ENCODE measurements at places on chromosomes 4 and X.
A peak's percentile ranks its signal among the peaks of the same experiment; 100 is the strongest.

DNA sequence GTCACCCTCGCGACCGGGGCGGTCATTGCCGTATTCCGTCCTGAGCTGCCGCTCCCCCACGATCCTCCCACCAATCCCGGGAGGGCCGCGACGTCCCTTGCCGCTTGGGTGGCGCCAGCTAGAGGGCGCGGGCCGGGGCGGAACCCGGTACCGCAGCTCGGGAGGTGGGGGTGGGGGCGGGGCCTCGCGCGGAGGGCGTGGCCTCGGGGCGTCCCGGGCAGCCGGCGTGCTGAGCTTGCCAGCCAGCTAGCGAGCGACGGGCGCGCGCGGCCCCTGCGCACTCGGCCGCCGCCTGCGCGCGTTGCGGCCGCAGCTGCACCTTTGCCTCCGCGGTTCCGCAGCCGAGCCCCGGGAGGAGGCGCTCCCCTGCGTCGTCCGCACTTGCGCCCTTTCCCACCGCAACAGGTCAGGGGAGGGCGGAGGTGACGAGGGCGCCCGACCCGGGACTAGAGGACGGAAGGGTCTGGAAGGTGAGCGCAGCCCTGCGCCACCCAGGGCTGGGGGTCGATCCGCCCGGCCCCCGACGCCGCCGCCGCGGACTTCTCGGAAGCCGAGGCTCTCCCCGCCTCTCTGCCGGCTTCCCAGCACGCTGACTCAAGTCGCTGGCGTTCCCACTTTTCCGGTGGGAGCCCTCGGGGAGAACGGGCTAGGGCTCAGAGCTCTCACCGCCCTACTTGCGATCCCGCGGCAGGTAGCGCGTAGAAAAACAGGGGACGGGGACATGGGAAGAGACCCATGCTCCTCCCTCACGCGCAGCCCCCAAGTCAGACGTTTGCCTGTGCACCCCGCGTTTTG, at the start of gene AFF1:
AFF1 (plus strand) TSS at position 241 of the 795 bp plus-strand sequence. CDS start 13,523 bp downstream, outside the sequence.
- DNase-seq = peak; percentile 95

- DNase-seq = no peak
These were observed 25.0 kb downstream of the FLNA start for GRCh38 chrX:154349359-154349935.

DNA sequence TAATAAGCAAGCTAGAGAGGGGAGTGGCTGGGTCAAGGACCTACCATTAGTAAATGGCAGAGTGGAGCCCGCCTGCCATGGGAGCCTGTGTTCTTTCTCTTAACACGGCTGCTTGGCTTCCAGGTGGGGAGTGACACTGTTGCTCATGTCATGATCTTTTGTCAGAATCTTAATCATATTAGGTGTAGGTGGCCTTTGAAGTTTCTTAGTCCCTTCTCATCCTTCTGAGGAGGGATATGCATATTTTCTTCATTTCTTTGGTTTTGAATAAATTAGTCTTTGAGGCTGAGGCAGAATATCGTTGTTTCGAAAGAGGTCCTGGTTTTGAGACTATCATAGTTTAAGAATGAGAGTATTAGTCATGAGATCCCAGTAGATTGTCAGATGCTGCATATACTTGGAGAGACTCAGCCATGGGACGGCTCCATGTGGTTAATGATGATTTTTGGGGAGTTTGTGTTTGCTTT, 28.9 kb downstream of the SNX25 start:
- DNase-seq = peak; percentile 43

DNA sequence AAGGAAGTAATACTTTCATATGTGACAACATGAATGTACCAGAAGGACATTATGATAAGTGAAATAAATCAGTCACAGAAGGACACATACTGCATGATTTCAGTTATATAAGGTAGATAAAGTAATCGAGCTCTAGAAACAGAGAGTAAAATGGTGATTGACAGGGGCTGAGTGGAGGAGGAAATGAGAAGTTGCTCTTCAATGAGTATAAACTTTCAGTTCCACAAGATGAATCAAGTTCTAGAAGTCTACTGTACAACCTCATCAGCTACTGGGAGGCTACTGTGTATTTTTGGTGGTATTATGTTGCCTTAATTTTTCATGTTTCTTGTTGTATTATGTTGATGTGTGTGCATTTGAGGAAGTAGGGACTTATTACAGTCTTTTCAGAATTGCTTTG, 270.9 kb upstream of the GRIA3 start:
- no peak for DNase-seq

- DNase-seq = no peak
These were observed 113.3 kb downstream of the SLIT2 start for GRCh38 chr4:20364969-20365368.

DNA sequence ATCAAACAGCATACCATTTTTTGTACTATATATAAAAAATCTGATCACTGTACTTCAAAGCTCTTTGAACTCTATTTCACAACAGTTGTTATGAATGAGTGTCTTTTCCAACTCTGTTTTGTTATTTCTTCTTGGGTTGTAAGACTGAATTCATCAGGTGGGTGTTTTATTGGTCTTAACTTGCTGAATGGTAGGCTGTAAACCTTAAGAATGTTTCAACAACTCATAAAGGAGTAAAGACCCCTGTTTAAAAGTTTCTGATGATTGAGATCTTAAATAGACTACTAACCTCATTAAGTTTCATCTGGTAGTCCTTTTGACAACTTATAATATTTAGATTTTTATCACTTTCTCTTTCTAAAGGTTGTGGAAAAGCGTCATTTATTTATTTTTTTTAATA, 18.4 kb upstream of the STAG2 start:
- no peak for DNase-seq

DNA sequence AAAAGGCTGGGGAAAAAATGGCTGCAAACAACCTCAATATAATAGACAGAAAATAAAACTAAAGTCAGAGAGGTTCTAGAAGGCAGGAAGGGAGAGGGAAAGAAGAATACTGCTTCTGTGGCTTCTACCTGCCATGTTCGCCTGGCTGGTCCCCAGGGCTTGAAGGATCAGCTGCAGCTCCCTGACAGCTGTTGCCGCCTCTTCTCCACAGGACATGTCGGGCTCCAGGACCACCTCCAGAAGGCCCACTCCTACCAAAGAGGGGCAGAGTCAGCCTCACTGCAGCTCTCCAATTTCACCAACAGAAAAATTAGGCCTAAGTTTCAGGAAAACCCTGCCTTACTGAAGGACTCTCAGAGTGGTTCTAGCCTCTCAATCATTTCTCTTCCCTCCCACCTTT, 44.9 kb downstream of the GATB start:
- DNase-seq = no peak

DNA sequence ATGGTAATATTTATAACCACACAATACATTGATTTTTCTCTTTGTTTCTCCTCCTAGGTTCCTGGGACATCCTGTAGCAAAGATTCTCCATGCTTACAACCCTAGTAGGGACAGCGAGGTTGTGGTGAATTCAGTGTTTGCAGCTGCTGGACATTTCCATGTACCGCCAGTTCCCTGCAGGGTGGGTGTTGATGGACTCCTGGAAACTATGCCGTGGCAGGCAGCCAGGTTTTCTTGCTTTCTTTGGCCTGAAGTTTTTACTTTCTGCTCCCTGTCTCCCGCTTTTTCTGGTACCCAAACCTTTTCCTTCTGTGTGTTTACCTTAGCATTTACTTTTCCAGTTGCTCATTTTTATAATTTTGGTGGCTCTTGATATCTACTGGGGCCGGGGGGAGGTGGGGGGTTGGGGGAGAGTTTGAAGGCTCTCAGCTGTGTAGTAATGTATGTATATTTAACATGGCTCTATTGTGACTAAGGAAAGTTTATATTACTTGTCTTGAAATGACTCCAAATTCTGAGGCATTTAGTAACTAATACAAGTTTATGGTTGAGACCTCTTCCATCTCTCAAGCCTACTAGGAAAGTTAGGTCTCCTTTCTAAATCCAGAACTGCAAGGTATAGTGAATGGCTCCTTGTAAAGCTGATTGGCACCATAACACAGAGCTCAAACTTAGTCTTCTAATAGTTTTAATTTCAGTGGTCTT, 89.7 kb downstream of the TMEM131L start:
- no peak for DNase-seq

DNA sequence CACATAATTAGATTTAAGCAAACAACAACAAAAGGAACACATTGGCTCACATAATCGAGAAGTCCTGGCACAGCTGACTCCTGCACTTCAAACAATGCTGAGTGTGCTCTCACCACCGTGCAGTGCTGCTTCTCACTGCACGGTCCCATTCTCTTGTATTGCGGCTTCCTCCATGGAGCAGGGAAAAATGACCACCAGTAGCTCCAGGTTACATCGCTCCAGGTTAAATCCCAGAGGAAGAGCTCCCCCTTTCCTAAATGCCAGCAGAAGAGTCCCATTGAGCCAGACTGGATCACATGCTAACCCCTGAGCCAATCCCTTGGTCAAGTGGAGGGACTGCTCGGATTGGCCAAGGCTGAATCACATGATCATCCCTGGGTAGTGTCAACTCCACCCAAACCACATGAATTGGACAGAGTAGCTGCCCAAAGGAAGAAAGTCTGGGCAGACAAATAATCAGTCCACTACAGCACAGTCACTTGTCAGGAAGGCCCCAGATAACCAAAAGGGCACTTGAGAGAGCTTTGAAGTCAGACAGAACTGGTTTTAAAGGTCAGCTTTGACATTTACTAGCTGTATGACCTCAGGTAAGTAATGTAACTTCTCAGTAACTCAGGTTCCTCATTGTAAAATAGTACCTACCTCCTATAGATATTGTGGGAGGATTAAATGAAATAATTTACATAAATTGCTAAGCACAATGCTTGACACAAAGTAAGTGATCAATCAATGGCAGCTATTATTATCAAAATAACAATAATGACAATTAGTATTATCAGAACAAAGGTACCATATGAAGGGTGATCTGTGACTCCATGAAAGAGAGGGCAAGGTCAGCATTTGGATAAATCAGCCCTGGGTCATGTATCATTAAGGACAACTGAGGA, 14.3 kb downstream of the TEC start:
- no peak for DNase-seq

GRCh38 chr4:53376900-53377299, 541 bp upstream of the FIP1L1 start:
- DNase-seq = no peak

GRCh38 chr4:110639207-110640090, 16.6 kb upstream of the PITX2 start:
- no peak for DNase-seq

GRCh38 chr4:18401425-18401824, 379.9 kb upstream of the LCORL start:
- no peak for DNase-seq

GRCh38 chr4:23921447-23921845, 31.6 kb upstream of the PPARGC1A start:
- no peak for DNase-seq

DNA sequence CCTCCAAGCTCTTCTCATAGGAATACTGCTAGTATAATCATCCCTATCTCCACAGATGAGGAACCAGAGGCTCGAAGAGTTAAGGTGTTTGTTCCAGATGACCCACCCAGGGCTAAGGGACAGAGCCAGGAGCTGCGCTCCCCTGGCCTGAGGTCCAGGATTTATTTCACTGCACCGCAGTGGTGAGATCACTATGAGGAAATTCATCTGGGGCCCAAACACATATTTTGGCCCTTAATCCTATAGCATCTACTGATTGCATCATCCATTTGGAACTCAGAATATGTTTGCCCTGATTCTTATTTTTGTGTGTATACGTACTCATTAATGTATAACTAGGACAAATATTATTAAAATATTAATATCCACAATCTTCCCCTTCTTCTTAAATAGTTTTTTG, 100.1 kb upstream of the RBPJ start:
- DNase-seq = no peak

- DNase-seq = no peak
These were observed 5.9 kb upstream of the PLA2G12A start for GRCh38 chr4:109735566-109736365.

GRCh38 chrX:13755254-13755653, 20.7 kb downstream of the OFD1 start:
- DNase-seq = peak; percentile 34

DNA sequence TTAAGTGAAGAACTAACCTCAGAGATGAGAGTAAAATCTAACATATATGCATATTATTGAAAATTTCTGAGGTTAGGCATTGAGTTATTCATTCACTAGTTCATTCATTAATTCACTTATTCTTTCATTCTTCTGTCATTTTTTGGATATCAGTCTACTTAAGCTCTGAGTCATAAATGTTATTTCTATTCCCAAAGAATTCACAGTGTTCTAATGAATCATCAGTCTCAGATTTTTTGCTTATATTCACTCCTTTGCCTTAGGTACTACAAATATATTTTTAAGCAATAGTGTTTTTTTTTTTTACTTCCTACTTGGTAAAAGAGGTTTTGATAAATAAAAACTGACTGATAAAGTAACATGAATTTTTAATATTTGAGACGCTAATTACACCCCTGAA, 95.2 kb upstream of the DKK2 start:
- DNase-seq = no peak

DNA sequence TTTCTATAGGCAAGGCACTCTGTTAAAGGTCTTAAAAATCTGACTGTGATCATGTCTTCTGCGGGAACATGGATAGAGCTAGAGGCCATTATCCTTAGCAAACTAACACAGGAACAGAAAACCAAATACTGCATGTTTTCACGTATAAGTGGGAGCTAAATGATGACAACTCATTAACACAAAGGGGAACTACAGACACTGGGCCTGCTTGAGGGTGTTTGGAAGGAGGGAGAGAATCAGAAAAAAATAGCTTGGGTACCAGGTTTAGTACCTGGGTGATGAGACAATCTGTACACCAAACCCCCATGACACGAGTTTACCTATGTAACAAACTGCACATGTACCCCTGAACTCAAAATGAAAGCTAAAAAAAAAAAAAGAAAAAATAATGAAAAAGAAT, 12.1 kb downstream of the SLC7A11 start:
- DNase-seq = no peak

- no peak for DNase-seq
These were observed 517.7 kb upstream of the GALNT7 start for GRCh38 chr4:172650758-172651530.

- peak; percentile 78 for DNase-seq
These were observed 367.0 kb downstream of the BCOR start for GRCh38 chrX:39730662-39731329.

DNA sequence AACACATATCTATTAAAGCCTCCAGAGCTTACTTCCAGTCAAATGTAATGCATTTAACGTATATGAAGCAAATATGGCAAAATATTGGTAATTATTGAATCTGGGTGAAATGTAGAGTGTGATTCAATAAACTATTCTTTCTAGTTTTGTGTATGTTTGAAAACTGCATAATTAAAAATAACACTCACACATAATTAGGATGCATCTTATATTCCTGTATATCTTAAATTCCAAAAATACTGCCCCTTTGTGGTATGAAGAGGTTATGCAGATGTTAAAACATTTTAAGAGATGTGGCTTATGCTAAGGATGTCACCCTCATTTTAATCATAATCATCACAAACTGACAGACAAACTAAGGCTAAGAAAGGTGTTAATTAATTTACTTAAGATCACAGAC, 182.9 kb downstream of the COX18 start:
- DNase-seq = no peak

DNA sequence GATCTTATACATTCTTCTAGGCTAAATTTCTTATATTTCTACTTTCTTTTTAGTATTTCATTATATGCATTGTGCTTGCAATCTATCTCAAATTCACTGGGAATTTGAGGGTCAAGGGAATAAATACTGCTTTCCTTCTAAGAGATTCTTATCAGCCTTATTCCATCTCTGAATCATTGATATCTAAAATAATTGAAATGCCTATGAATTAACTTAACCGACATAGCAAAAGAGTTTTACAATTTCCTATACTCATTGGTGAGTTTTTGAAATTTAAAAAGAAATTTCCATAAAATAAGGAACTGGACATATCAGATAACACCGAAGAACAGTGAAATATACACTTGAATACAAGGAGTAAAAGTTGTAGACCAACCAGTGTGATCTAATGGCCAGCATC, 373.7 kb downstream of the NAF1 start:
- DNase-seq = no peak
